ENCODE measurements at places on chromosomes 4 and X.

DNA sequence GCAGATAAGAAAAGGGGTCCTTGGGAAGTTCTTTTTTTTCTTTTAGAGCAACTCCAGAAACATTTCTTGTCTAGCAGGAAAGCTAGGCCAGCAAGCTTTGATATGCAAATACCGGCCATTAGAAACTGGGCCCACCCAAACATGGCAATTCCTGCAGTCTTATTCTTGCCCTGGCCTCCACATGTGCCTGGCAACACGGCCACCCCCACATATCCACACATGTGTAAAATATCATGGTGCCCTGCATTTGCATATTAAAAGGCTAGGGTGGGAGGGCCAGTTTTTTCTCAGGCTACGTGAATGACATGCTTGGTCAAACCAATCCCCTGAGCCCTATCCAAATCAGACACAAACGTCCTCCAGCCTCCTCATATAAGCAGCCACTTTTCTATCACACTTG is 171.7 kb upstream of the ZCCHC13 start:
- DNase-seq: no peak

- no peak for DNase-seq
Measured at GRCh38 chr4:136571315-136571714, 961.0 kb downstream of the PCDH18 start.

DNA sequence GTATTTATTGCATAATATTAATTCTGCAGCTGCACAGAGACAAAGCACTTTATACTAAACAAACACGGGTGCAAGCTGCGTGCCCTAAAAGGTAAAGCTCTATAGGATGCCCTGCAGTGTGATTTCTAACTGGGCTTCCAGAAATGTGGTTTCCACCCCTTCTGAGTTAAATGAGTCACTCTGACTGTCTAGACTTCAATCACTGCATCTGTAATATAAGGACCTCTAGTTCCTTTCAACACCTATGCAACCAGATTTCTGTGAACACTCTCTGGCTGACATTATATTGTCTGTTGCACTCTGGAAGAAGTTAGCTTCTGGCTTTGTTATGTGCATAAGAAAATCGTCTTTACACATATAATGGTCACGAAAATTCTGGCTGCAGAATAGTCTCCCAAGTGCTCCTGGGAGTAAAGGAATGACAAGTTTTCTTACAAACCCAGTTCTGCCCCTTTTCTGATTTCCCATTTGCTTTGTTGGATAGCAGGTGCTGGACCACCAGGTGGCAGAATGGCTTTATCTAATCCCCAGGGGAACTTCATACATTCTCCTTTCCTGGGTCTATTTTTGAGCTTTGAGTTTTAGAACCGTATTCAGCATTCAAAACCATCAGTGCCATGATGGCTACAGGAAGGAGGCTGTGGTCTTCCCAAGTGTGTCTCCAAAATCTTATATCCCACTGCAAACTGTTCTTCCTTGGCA is 842.2 kb downstream of the STIM2 start:
- no peak for DNase-seq

GRCh38 chrX:38717871-38718270 is 83.4 kb upstream of the MID1IP1 start:
- DNase-seq: peak; percentile 11

GRCh38 chr4:154490234-154490582 is 1.4 kb downstream of the DCHS2 start:
- DNase-seq: no peak

All from body of pancreas (tissue), 4 donors.